ENCODE measurements at places on chromosomes 12 and 14.

DNA sequence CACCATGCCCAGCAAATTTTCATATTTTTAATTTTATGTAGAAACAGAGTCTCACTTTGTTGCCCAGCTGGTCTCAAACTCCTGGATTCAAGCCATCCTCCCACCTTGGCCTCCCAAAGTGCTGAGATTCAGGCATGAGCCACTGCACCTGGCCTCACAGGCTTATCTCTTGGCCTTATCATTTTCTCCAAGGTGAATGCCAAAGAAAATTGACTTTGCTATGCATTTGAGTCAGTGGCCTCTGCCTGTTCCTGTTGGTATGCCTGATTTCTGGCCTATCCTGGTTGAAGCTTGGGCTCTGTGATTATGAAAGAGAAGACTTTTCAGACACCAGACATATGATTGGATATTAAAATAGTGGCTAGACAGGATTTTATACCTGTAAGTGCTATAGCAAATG lies 34.2 kb downstream of the MANSC1 start:
- no peak for DNase-seq

GRCh38 chr14:100783630-100784370 lies 42.1 kb upstream of the MEG3 start:
- DNase-seq = no peak

DNA sequence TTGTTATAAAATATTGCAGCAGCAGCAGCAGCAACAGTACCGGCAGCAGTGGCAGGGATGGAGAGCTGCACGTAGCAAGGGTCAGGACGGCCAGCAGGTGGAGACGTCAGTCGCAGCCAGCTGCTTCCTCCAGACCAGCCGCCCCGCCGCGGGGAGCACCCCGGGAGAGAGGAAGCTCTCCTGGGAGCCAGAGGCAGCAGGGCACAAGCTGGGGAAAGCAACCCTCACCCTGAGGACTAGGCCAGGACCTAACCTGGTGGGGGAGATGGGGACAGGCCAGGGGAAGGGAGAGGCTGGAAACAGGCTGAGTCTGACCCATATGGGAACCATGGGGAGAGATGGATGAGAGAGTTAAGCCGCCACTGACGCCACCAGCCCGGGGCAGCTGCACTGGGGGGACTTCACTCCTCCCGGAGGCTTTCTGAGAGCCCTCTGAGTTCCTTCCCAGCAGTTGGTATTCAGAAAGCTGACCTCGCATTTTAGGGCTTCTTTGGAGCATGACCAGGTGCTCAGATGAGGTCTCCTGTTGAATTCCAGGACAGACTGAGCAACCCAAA lies 56.3 kb downstream of the SPTB start:
- DNase-seq = peak; percentile 35

GRCh38 chr12:54583726-54584125 lies 4.7 kb downstream of the PPP1R1A start:
- DNase-seq = no peak

DNA sequence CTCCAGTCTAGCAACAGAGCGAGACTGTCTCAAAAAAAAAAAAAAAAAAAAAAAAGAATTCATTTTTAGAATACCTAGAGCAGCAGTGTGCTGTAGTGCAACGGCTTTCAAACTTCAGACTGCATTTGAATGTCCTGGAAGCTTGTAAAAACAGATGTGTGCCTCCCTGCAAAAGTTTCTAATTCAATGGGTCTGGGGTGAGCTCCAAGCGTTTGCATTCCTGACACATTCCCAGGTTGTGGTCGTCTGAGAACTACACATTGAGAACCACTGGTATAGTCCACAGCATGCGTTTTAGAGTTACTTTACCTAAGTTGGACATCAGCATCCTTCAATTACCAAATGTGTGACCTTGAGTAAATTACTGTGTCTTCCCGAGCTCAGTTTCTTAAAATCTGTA lies 816.8 kb downstream of the NRXN3 start:
- no peak for DNase-seq

DNA sequence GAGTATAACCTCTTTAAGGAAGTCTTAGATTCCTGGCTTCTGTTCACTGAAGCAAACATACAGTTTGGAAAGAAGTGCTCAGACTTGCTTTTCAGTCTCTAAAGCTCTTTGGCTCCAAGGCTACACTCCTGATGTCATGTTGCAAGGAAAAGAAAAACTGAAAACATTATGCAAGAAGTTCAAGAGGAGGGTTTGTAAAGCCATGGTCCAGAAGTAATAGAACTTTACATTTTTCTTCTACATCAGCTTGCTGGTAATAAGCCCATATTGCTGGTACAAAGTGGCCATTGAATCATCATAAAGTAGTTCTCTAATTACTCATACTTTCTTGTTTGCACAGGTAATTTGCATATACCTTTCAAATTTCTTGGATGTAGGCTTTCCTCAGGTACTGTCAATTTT lies 83.6 kb downstream of the BBS10 start:
- no peak for DNase-seq

- no peak for DNase-seq
These were observed 14.5 kb downstream of the RNASE3 start for GRCh38 chr14:20905676-20906075.

GRCh38 chr14:70359076-70359424 lies 433 bp downstream of the COX16 start:
- DNase-seq = no peak

DNA sequence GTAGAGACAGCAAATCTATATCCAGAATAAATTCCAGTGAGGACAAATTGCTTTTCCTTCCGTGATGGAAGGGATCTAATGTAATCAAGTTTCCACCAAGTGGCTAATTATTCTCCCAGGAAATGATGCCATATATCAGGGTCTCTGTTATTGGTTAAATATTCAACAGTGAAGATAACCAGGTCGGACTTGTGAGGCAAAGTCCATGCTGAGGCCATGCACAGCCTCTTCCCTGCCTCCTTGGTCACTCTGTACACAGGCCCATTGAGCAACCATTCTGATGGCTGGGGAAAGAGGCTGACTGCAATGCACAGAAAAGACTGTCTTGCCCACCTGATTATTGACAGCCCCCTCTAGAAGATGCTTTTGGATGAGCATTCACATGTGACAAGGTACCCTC lies 90.1 kb downstream of the TNFAIP2 start:
- no peak for DNase-seq

GRCh38 chr14:22798528-22798927 lies 16.7 kb downstream of the SLC7A7 start:
- DNase-seq = no peak

GRCh38 chr12:117069101-117069797 lies 30.0 kb downstream of the TESC start:
- no peak for DNase-seq

- DNase-seq = no peak
These were observed 85.1 kb upstream of the NID2 start for GRCh38 chr14:52153939-52154338.

DNA sequence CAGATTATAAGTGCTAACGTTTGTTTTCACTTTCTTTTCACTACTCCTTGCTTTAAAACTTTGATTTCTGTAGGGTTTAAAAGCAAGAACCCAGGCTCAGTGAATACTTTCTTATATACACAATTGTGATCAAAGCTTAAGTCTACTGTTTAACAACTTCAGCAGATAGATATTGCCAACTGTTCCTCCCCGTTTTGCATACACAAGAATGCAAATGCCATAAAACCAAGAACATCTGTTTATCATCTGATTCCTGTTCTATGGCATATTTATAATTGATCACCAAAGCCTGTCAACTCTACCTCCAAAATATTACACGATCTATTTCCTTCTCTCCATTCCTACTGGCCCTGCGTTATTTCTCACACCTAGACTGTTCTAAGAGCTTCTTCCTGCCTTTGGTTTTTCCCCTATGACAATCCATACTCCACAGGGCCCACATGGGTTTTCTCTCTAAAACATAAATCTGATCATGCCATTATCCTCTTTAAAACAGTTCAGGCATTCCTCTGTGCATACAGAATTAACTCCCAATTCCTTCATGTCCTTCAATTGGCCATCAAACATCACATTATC lies 15.9 kb downstream of the MED13L start:
- no peak for DNase-seq

- no peak for DNase-seq
These were observed 73.0 kb downstream of the NINJ2 start for GRCh38 chr12:590206-590750.

GRCh38 chr12:99521664-99522063 lies 125.9 kb upstream of the GARIN6 start:
- no peak for DNase-seq

DNA sequence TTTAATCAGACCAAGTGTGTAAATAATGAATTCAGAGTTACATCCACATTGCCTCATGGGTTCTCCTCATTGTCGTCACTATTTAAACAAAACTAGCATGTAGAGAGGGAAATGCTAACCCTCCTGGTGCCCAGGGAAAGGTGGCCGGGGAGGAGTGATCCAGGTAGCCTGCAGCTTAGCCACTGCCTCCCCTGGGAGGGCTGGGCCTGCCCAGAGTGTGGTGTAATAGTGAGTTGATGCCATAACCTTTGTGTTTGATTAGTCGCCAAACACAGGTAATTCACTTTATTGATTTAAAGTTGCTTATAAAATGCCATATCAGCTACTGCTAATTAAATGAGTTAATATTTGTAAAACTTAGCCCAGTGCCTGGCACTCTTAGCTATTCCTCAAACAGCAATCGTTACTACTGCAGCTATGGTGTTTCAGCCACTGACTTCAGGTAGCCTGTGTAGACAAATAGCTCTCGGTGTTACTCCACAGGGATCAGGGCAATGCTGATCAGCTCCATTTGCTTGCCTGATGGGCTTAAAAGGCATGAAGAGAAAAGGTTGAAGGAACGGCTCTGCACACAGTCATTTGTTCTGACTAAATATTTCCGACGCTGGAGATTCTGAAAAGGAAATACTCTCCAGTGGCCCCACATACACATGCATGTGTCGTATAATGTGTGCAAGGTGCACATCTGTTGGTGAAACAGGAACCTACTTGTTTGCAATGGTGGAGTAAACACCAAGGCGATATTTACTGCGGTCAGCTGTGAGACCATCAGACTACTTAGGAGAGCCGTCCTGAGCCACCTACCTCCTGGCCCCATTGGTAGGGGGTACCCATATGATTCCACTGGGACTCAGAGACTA lies 45.7 kb upstream of the PRMT8 start:
- no peak for DNase-seq

DNA sequence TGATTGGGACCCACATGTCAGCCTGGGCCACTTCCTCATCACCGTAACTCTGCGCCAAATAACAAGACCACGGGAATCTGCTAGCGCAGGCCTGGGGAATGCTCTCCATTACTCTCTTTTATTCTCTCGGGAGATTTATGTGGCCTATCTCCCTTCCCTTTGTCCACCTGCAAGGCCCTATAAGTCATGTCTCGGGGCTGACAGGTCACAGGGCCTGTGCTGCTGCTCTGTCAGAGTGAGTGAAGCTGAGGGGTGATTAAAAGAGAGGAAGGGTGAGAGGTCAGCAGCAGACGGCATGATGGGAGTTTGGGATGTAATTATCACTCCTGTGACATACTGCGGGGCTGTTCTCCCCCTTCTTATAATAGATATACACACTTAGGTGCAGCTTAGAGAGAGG lies 26.2 kb upstream of the GPATCH2L start:
- DNase-seq = no peak

DNA sequence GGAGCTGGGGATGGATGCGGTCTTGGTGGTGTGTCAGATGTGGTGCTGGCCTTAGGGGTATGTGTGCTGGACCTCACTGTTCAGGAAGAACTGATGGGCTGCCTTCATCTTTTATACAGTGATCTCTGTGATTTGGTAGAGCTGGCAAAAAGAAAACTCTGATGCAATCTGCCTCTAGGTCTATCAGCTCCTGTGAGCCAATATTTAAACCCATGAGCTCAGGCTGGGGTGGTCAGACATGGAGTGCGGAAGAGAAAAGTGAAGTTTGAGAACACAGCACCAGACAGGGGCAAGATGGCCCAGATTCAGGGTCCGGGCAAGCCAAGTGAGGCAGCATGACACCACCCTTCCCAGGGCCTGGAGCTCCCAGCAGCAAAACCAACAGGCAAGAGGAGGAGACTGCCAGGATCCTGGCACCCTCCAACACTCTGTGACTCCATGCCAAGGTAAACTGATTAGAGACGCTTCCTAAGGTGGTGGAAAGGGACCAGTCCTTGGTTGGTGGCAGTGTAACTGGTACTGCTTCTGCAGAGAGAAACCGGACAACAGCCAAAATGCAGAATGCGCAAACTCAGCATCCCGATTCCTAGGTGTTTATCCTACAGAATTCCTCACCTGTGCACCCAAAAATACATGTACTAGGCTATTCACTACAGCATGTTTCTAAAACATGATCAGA lies 82.3 kb downstream of the CHGA start:
- no peak for DNase-seq

GRCh38 chr12:122099856-122100255 lies 21.3 kb downstream of the MLXIP start:
- no peak for DNase-seq

DNA sequence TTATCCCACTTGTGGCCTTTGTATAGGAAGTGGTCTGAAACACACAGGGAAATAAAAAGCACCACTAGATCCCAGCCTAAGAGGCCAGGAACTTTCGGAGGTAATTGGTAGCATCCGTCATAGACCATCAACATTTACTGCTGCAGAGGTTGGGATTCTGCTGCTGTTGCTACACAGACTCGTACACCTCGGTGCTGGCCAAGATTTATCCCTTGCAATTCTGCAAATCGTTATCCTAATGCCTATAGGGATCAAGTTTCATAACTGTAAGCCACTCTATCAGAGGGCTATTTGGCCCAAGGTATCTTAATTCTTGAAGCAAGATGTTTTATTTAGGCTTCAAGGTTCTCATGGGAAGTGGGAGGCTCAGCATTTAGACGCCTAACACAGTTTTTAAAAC lies 913.6 kb downstream of the GALC start:
- DNase-seq = no peak

DNA sequence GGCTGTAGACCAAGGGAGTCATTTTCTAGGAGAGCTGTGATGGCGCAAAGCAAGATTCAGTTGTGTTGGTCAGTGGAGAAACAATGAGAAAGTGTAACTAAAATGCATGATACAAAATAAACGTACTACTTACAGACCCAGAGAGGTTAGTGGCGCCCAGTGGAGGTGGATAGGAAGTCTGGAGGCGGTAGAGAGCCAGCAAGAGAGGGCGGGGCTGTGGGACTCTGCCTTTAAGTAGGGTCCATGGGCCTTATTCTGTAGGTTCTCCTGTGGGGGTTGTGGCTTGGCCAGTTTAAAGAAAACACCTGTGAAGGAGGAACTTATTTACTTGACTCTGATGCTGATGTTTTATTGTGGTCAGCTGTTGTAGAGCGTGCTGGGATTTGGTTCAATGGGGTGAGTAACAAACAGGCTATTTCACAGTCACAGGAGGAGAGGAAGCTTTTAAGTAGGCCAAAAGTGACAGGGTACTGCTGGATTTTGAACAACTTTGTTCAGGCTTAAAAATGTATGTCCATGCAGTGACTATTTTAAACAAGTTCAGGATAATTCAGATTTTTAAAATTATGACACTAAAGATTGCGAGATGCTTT lies 1097.7 kb downstream of the TMTC2 start:
- DNase-seq = no peak

DNA sequence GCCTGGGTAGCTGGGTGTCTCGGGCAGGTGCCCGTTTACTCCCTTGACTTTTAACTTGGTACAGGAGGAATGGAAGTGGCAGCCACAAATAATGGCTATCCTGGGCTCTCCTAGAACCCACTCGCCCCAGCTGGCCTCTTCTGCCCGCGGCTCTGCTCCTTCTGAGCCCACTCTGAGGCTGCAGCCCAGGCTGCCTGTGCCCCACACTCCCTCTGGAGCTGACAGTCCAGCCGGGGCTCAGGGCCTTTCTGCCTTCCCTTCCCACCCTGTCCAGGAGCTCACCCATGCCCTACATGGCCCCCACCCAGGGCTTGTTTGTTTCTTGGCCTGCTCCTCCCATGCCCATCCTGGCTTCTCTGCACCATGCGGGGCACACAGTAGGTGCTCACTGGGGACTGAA lies 15.6 kb downstream of the ZNF839 start:
- no peak for DNase-seq
